ENCODE measurements at places on chromosomes 5 and 9.

GRCh38 chr9:107755246-107755645 lies 265.7 kb upstream of the KLF4 start:
- no peak for DNase-seq

- no peak for DNase-seq
Measured at GRCh38 chr9:87065981-87066380, 118.7 kb upstream of the GAS1 start.

GRCh38 chr5:117748336-117748735 lies 1173.7 kb upstream of the SEMA6A start:
- no peak for DNase-seq

DNA sequence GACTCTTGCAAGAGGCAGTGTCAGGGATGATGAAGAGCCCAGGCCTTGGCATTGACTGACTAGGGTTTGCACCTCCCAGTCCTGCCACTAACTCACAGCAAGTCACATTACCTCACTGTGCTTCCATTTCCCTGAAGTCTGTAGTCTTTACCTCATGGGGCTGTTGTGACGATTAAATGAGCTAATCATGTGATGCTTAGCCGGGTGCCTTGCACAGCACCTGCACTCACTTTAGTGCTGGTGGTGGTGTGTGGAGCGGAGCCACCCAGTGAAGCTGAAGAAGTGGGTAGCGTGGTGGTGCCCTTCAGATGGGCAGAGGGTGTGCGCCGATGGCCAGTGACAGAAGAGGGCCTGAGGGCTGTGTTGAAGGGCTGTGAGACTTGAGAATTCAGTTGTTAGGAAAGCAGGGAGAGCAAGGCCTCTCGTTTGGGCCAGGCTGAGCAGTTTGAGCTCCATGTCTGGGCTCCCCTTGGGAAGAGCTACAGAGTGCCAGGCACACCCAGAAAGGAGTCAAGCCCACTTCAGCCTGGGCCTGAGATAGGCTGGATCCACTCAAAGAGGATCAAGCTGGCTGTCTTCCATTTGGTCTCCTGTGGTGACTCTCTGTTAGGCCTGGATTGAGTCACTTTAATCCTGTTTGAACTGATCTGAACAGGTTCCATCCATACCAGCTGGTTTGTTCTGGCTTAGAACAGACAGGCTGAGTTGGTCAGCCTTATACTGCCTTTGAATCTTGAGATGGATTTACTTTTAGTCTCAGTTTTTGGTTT lies 42.5 kb downstream of the RALGPS1 start:
- DNase-seq: no peak

GRCh38 chr5:65623482-65623881 lies 651 bp downstream of the TRIM23 start:
- no peak for DNase-seq

- no peak for DNase-seq
Measured at GRCh38 chr5:172758077-172758833, 12.7 kb downstream of the DUSP1 start.

DNA sequence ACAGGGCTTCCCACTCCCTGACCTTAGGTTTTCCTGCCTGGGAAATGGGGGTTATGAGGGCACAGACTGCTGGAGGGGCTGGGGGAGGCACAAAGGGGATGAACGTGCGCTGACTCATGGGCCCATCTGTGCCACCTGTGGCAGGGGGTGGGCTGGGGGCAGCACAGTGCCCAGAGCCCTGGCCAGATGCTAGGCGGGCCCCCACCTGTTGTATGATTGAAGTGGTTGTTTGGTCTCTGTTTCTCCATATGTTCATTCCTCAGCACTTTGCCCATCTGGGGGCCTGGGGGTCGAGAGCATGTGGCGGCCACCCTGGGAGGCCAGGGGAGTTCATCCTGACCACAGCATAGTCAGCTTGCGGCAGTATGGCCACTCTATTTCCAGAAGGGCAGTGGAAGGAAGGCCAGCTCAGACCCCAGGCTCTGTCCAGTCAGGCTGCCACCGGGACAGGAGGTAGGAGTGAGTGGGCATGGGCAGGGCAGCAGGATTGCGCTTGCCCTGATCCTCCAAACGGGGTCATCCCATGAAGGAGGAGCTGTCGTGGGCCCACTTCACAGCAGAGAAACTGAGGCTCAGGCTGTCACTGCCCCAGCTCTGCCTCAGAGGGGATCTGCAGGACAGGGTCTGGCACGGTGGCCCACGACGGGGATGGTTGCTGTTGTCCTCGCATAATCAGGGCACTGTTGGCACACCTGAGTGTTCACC lies 841 bp upstream of the NINJ1 start:
- no peak for DNase-seq

DNA sequence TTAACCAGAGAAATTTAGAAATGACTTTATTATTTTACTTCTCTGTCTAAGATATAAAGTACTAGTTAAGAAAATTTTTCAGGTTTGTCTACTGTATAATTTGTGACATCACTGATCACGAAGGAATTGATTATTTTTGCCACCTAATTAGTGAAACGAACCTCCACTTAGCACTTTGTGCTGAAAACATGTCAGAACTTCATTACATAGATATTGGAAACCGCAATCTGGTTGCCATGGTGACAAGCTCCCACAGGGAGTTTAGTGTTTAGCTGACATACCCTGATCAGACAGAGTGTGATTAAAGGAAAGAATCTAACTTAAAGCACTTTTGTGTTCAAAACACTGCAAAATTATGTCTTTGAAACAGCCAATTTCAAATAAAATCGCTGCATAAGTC lies 668.4 kb upstream of the CCNG1 start:
- DNase-seq: no peak

GRCh38 chr5:133824661-133825254 lies 143.7 kb downstream of the C5orf15 start:
- DNase-seq: no peak

GRCh38 chr5:168424594-168425323 lies 61.5 kb upstream of the RARS1 start:
- DNase-seq: no peak

GRCh38 chr9:6944093-6944551 lies 186.3 kb downstream of the KDM4C start:
- no peak for DNase-seq

DNA sequence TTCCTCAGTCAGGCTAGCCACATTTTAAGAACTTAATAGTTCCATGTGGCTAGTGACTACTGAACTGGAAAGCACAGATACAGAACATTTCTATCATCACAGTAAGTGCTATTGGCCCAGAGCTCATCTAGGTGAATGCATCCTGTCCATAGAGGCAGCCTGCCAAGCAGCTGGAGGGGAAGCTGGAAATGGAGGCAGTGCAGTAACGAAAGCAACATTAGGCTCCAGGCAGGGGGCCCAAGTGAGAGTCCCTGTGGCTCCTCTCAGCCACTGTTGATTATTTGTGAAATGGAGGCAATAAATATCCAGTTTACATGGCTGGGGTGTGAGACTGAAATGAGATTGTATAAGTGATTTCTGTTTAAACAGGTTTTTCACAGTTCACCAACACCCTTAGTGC lies 227.2 kb upstream of the KLF9 start:
- DNase-seq: no peak

- DNase-seq: no peak
Measured at GRCh38 chr9:90822866-90823265, 21.2 kb downstream of the SYK start.

- DNase-seq: no peak
Measured at GRCh38 chr5:34543687-34544086, 112.4 kb upstream of the RAI14 start.

DNA sequence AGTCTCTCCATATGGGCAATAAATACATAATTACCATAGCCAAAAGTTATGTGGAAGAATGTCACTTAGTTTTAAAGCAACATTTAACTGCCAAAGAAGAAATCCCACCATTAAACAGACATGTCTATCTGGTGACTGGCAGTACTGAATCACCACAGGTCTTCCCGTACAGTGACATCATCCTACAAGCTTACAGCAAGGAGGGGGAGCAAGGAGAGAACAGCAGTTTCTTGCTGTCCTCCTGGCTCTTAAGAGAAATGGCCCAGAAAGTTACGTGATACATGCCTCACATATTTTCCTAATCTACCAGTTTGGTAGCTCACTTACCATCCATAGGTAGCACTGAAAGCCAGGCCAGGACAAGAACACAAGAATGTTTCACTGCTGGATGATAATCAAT lies 671.0 kb downstream of the DMRTA1 start:
- DNase-seq: no peak

DNA sequence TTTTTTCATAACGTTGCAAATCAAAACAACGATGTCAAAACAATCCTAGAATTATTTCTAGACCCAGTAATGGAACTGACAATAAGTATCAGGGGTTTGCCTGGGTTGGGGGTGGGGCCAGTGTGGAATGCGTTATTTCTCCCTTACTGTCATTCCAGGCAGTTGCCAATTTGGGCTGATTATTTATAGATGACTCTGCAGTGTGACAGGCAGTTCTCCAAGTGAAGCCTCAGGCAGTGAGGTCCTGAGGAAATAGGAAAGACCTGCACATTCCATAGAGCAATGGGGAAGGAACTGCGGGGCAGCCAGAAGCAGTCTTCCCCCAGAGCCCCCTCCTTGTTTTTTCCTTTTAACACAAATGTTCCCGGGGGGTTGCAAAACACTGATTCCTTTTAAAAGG lies 179.0 kb downstream of the YTHDC2 start:
- no peak for DNase-seq

Data from activated CD4-positive, alpha-beta T cell treated with anti-CD3 and anti-CD28 coated beads, Interleukin-2, amount 50 U/mL, for 4 hours (primary cell).